ENCODE measurements at places on chromosomes 2 and 18.

DNA sequence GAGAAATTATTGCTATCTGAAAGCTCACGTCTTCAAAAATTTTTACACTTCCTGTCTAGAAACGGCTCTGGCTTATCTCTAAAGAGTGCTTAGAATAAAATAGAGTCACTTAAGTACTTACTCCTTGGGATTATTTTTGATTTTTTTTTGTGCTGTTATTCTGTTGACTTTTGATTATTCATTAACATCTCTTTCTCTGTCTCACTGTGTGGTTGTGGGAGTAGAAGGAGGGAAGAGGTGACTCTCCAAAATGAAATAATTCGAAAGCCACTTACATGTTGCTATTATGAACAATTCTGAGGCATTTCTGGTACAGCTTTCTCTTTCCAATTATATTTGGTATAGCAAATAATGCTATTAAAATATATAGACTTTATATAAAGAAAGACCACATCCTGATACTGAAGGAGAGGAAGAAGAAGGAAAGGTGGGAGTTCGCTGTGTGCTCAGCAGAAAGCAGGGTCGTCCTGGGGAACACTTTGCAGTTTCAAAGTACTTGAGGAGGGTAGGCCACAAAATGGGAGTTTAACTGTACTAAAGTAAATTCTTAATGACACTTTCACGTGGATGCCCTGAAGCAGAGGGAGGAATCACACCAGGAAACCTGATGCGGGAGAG lies 9.6 kb upstream of the MMADHC start:
- DNase-seq, result no peak

- no peak for DNase-seq
Measured at GRCh38 chr18:24601585-24601984, 141.1 kb downstream of the HRH4 start.

GRCh38 chr2:179240481-179241451 lies 23.9 kb downstream of the SESTD1 start:
- no peak for DNase-seq

DNA sequence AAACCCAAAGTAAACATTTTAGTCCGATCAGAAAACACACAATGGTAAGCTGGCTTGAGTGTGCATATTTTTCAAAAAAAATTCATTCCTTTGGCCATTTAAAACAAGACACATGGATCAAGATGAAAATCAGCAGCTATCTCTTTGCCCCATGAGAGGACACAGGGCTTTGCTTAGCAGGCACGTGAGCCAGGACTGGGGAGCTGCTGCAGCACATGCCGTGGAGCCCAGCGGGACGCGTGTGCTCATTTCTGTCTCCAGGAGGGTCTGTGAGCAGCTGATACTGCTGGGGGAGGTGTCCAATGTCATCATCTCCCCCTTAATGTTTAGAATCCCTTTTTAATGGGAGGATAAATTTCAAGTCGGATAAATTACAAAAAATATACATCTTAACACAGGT lies 49.8 kb upstream of the CNGA3 start:
- no peak for DNase-seq

- no peak for DNase-seq
Measured at GRCh38 chr2:9364373-9364772, 59.0 kb downstream of the ITGB1BP1 start.

DNA sequence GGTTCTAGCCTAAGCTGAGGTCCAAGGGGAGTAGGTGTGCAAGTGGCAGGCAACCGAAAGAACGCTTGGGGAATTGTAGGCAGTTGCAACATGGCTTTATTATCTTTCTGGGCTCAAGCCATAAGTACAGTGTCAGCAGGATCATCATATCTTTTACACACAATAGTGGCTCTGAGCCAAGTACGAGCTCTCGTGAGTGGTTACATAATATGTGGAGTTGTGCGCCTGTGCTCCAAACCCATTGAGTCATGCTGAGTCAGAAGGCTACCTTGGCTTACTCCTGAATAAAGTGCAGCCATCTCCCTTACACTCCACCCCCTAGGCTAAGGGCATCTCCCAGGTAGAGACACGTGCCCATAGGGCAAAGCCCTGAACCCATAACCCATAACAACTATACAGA lies 233.9 kb downstream of the SATB2 start:
- no peak for DNase-seq

GRCh38 chr2:9264301-9264700 lies 57.7 kb downstream of the ASAP2 start:
- DNase-seq, result no peak

- no peak for DNase-seq
Measured at GRCh38 chr2:62185475-62186155, 10.3 kb upstream of the B3GNT2 start.

DNA sequence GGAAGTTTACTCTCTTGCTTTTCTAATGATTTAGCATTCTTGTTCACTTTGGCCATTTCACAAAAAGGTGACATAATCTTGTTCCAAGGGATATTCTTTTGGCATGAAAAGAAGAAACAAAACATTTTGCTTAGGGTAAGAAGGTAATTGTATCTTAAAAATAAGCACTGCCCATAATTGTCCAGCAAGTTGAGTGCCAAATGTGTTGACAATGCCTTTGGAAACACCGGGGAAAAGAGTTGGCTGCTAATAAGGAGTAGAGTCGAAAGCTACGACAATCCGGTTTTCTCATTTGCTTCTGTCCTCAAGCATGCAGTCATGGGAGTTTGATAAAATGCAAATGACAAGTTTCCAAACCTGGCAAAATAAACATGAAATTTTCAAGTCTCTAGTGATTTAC lies 27.3 kb downstream of the ITGAV start:
- no peak for DNase-seq

Measured in stimulated activated CD4-positive, alpha-beta T cell treated with anti-CD3 and anti-CD28 coated beads, Interleukin-15, amount 100 ng/mL, for 1 hour (primary cell).